Body of pancreas (tissue), 4 donors: ENCODE measurements at places on chromosomes 1 and 21. TPM values are rescaled to one million over a fixed set of nuclear protein-coding genes. Genes with fewer than 3 reads are reported as not detected.

OPTC gene
- not detected for total RNA-seq

- no peaks in the 10 kb centered on the region for H3K36me3 ChIP-seq
- no peak for DNase-seq
- H3K27me3 ChIP-seq, result no peaks in the 10 kb centered on the region
- H3K4me1 ChIP-seq, result peaks cover 5% of the 10 kb centered on the region
- H3K27ac ChIP-seq, result no peak overlapping the region
- no peak overlapping the region for H3K4me3 ChIP-seq
These were observed 126.5 kb upstream of the KCNK1 start for GRCh38 chr1:233487408-233487807.

DNA sequence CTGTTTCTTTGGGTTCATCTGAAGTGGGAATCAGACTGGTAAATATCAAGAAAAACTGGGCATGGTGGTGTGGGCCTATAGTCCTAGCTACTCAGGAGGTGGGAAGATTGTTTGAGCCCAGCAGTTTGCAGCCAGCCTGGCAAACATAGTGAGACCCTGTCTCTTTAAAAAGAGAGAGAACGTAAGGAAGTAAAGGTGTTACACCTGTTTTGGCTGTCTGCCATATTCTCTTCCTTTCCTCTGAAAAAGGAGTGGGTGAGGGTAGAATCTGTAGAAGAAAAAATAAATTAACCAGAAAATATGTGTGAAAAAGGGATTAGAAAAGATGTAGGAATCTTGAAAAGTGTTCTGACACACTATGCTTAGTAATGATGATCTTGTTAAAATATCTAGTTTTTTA lies 20.0 kb downstream of the AHCYL1 start:
- no peaks in the 10 kb centered on the region for H3K27me3 ChIP-seq
- no peak overlapping the region for H3K4me3 ChIP-seq
- peaks cover 42% of the 10 kb centered on the region for H3K4me1 ChIP-seq
- peaks cover 2% of the 10 kb centered on the region for H3K36me3 ChIP-seq
- no peak for DNase-seq
- H3K27ac ChIP-seq, result peak overlapping the region; percentile 74

GRCh38 chr21:27480841-27481261 lies 514.0 kb upstream of the ADAMTS5 start:
- no peaks in the 10 kb centered on the region for H3K36me3 ChIP-seq
- no peak overlapping the region for H3K4me3 ChIP-seq
- no peak for DNase-seq
- H3K27ac ChIP-seq, result no peak overlapping the region
- no peaks in the 10 kb centered on the region for H3K4me1 ChIP-seq

- H3K36me3 ChIP-seq, result no peaks in the 10 kb centered on the region
- H3K4me3 ChIP-seq, result no peak overlapping the region
- no peak for DNase-seq
- H3K4me1 ChIP-seq, result no peaks in the 10 kb centered on the region
- no peak overlapping the region for H3K27ac ChIP-seq
- no peaks in the 10 kb centered on the region for H3K27me3 ChIP-seq
These were observed 260.0 kb downstream of the FMN2 start for GRCh38 chr1:240351690-240352089.

- no peak overlapping the region for H3K4me3 ChIP-seq
- no peak overlapping the region for H3K27ac ChIP-seq
- peaks cover 12% of the 10 kb centered on the region for H3K4me1 ChIP-seq
- DNase-seq, result no peak
These were observed 105.5 kb downstream of the MACF1 start for GRCh38 chr1:39310015-39310414.

DNA sequence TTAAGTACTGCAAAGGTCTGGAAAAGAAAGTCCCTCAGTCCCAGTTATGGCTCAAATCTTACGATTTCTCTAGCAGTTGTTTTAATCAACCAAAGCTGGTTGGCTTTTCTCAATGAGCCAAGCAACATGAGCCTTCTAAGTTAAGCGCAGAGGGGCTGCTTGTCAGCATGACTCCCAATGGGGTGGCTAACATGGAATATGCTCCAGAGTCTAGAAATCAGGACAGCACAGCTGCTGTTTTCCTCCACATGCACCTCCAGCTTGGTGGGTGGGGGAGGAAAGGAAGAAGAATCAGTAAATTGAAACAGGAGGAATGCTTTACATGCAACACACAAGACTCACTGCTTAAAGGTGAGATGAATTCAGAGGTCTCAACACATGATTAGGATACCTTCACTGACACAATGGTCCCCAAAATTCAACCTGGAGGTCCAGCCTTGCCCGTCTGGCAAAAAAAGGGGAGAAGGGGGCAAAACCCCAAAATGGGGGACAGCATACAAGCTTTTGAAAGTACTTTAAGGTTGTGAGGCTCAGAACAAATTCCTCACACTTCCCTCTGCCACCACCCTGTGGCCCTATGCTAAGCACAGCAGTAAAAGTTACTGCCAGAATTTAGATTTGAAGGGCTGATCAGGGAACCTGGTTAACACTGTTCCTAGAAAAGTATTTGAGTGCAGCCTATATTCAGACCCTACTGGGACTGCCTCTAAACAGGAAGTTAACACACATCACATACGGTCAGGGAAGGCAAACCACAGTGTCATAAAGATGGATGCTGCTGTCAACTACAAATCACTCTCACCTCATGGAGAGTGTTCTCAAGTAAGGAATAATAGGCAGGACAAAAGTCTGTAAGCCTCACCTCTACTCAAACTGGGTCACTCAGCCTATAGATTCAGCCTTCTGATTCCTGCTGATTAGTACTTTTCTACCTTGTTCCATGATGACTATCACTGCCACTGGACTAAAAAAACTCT lies 2.6 kb downstream of the GATAD2B start:
- H3K27me3 ChIP-seq, result no peaks in the 10 kb centered on the region
- H3K4me3 ChIP-seq, result no peak overlapping the region
- no peak overlapping the region for H3K27ac ChIP-seq
- no peaks in the 10 kb centered on the region for H3K36me3 ChIP-seq
- peaks cover 38% of the 10 kb centered on the region for H3K4me1 ChIP-seq
- no peak for DNase-seq

GRCh38 chr21:39885119-39885848 lies 18.0 kb downstream of the PCP4 start:
- H3K27me3 ChIP-seq, result no peaks in the 10 kb centered on the region
- no peak overlapping the region for H3K4me3 ChIP-seq
- H3K27ac ChIP-seq, result no peak overlapping the region
- H3K36me3 ChIP-seq, result no peaks in the 10 kb centered on the region
- H3K4me1 ChIP-seq, result no peaks in the 10 kb centered on the region

DNA sequence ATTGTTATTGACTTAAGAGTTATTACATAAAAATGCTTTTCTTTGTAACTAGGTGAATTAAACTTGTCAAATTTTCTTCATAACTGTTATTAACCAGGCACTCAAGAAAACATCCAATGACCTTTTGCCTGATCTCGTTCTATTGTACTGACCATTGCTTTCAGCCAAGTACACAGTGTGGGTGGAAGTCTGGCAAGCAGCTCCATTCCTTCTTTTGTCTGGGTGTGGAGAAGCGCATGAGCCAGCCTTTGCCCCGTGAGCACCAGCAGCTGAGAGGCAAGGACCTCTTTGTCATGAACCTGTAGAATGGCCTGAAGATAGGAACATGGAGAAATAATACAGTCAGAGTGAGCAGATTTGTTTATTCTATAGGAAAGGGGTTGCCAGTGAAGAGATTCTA lies 57.5 kb downstream of the IARS2 start:
- peaks cover 4% of the 10 kb centered on the region for H3K4me1 ChIP-seq
- H3K4me3 ChIP-seq, result no peak overlapping the region
- H3K27me3 ChIP-seq, result no peaks in the 10 kb centered on the region
- no peaks in the 10 kb centered on the region for H3K36me3 ChIP-seq
- H3K27ac ChIP-seq, result no peak overlapping the region
- DNase-seq, result no peak

DNA sequence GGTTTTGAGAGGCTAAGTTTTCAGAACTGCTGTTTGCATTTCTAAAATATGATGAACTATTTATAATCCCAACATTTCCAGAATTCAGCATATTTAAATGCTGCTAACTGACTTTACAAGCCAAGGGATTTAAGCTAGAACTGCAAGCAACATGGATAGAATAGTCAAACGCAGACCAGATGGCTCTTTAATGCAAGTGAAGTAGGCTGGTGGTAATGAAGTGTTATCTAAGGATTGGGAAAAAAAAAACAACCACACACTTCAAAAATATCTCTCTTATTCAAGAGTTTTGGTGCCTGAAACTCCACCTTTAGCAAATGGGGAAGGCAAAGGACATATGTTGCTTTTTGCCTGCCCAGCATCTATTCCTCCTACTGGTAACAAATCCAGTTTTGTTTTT lies 20.9 kb upstream of the SSX2IP start:
- H3K36me3 ChIP-seq, result no peaks in the 10 kb centered on the region
- no peaks in the 10 kb centered on the region for H3K4me1 ChIP-seq
- no peak for DNase-seq
- no peaks in the 10 kb centered on the region for H3K27me3 ChIP-seq
- no peak overlapping the region for H3K27ac ChIP-seq

DNA sequence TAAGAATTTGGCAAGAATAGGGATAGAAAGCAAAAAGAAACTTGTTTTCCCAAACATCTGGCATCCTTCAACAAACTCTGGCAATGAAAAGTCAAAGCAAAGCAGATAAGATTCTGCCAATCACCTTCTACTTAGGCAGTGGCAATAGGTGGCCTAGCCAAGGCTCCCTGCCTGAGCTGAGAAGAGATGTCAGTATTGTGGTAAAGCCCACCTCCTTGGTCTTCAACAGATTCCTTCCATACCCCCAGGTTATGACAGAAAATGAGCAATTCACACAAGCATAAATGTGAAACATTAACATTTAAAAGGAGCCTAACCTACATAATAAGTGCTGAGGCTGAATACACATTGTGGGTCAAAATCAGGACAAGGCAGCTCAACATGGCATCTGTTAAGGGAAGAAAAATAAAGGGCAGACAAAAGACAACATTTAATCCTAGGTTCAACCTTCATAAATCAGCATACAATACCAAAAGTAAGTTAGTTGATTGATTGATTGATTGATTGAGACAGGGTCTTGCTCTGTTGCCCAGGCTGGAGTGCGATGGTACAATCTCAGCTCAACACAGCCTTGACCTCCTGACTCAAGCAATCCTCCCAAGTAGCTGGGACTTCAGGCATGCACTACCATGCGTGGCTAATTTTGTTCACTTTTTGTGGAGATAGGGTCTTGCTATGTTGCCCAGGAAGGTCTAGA lies 123.1 kb downstream of the AKT3 start:
- H3K27ac ChIP-seq, result no peak overlapping the region
- no peaks in the 10 kb centered on the region for H3K36me3 ChIP-seq
- no peaks in the 10 kb centered on the region for H3K27me3 ChIP-seq
- no peak overlapping the region for H3K4me3 ChIP-seq
- H3K4me1 ChIP-seq, result no peaks in the 10 kb centered on the region
